Retina (tissue), 1 donor: ENCODE measurements at places on chromosomes 1 and 21.

- DNase-seq: no peak
Observed at GRCh38 chr1:117825414-117825813, 104.0 kb downstream of the GDAP2 start.

GRCh38 chr1:229325853-229326487 lies 16.9 kb downstream of the CCSAP start:
- peak; percentile 11 for DNase-seq

DNA sequence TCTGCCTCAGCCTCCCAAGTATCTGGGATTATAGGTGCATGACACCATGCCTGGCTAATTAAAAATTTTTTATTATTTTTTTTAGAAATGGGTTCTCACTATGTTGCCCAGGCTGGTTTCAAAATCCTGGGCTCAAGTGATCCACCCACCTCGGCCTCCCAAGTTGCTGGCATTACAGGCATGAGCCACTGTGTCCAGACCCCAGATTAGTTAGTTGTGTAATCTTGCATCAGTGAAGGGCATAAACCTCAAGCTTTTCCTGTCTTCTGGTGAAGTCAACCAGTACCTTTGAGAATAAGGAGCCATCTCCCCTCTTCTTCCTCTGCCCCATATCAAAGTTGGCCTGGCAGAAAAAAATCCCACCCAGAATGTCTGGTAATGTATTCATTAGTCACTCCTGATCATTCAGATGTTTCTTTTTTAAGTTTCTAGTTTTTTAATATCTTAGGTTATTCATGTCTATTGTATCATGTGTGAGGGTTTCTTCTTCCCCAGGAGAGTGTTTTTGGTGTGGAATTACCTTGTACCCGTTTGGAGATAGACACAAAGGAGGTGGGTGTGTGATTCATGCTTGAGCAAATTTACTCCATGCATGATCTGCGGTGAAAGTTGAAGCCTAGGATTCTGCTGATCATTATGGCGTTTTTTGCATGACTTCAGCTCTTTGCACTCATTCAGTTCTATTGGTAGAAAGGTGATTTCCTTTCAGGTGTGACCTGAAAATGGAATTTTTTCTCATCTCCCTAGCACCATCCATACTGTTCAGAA lies 144.0 kb downstream of the FMN2 start:
- DNase-seq: no peak

GRCh38 chr1:185104083-185104482 lies 52.7 kb downstream of the TRMT1L start:
- no peak for DNase-seq

DNA sequence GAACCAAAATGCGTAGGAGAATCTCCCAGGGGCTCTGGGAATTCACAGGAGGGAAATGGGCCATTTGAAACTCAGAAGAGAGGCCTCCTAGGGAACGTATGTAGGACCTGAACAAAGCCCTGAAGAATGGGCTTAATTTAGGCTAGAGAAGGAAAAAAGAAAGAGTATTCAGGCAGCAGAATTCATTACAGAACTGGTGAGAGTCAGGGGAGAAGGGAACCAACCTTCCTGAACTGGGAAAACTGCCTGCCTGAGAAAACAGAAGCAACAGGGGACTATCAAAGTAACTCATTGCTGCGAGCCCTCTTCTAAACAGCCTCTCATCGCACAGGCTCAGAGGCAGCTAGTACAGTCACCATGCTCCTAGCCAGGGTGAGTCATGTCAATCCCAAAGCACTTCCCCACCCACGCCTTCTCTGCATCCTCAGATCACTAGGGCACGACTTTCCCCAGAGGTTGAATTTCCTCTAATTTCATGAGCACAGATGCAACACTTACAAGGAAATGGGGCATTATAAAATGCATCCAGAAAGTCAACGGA lies 98.1 kb downstream of the ADSS2 start:
- DNase-seq: no peak

GRCh38 chr1:15095496-15095875 lies 58.1 kb upstream of the TMEM51 start:
- DNase-seq: no peak

GRCh38 chr1:248805876-248806275 lies 19.8 kb downstream of the SH3BP5L start:
- no peak for DNase-seq

- no peak for DNase-seq
Observed at GRCh38 chr1:1598720-1599029, 1.3 kb downstream of the FNDC10 start.

GRCh38 chr1:209871006-209871405 lies 43.2 kb downstream of the UTP25 start:
- DNase-seq: no peak
